ENCODE measurements at places on chromosomes 7 and 10.

GRCh38 chr10:122255509-122256301 is 15.4 kb upstream of the BTBD16 start:
- no peak for DNase-seq

- DNase-seq, result no peak
Observed at GRCh38 chr7:22651534-22652243, 75.3 kb upstream of the IL6 start.

- DNase-seq, result no peak
Observed at GRCh38 chr7:149655784-149656183, 117.6 kb downstream of the ZNF467 start.

DNA sequence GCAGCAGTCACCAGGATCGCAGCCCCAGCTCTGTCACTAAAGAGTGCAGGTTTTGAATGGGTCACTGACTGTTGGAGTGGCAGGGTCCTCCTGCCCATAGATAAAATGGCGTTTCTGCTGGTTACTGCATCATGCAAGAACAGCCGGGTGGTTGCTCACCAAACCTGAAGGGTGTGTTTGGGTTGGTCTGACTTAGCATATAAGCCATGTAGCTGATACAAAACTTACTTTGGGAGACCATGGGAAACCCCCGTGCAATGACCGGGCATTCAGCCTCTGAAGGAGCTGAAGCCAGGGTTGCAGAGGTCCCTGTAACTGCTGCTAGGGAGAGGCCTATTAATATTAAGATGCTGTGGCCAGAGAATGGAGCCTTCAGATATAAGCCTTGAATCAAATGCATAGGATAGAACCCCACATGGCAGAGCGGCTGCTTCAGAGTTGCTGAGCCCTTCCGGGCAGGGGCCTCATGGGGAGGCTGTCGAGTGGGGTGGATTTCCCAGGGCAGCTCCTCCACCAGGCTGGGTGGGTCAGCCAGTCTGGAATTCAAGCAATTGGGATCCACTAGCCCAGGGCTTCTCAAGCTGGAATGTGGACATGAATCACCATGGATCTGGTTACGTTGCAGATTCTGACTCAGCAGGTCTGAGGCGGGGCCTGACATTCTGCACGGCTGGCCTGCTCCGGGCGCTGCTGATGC is 70.9 kb upstream of the CTBP2 start:
- DNase-seq, result no peak

- DNase-seq, result no peak
Observed at GRCh38 chr7:34849986-34850385, 187.3 kb downstream of the DPY19L1 start.

DNA sequence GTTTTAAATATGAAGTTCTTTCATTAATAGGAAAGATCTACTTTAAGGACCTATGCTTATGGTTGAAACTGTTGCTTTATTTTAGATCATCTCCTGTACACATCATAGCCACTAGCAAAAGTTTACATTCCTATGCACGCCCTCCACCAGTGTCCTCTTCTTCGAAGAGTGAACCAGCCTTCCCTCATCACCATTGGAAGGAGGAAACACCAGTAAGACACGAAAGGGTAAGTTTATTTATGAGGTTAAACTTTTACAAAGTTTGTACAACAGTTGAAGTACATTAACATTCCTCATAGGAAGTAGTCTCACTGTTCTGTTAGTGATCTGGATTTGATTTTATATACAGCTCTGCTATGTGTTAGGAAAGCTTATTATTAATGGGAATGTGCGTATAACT is 16.9 kb downstream of the HBP1 start:
- DNase-seq, result no peak

DNA sequence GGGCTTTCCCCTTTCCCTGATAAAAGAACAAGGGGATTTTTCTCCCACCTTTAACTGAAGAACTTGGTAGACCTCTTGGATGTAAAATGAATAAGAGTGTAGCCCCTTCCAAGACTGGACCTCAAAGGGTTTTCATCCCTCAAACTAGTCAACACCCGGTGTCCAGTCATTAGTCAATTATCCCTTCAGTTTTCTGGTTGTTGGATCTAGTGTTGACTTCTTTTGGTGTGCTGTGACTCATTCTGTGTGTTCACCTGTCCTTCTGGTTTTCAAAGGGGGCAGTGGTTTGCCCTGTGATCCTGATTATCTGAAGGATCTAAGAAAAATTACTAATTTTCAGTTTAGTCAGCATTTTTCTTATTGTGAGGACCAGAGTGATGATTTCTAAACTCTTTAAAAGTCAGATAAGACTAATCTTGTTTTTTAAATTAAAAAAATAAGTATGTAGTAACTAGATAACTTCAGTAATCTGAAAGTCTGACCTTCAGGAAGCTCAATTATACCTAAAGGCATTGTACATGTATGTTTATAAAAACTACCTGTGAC is 583.5 kb downstream of the CNTNAP2 start:
- no peak for DNase-seq

GRCh38 chr7:10696064-10696463 is 277.6 kb upstream of the PHF14 start:
- DNase-seq, result no peak

Measured in activated CD4-positive, CD25-positive, alpha-beta regulatory T cell treated with anti-CD3 and anti-CD28 coated beads, Interleukin-2, amount 50 U/mL, for 72 hours (primary cell).